MV-4-11 (cell line): ENCODE measurements at places on chromosomes 1 and 21.

DNA sequence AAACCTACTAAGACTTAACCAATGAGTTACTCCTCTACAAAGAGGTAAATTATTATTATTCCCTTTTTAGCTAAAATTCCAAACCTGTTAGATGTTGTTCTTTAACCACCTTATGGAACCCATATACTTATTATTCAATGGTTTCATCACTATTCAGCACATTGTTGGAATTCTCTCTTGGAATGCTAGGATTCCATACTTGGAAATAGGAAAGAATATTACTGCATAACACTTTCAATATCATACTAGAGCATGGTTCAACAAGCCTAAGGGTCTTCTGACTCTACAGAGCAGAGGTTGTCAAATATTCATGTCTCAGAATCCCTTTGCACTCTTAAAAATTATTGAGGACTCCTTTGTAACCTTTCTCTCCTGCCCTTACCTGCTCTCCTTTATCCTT is 69.4 kb downstream of the DEGS1 start:
- DNase-seq, result no peak

GRCh38 chr1:186873687-186874086 is 44.9 kb downstream of the PLA2G4A start:
- DNase-seq, result no peak

DNA sequence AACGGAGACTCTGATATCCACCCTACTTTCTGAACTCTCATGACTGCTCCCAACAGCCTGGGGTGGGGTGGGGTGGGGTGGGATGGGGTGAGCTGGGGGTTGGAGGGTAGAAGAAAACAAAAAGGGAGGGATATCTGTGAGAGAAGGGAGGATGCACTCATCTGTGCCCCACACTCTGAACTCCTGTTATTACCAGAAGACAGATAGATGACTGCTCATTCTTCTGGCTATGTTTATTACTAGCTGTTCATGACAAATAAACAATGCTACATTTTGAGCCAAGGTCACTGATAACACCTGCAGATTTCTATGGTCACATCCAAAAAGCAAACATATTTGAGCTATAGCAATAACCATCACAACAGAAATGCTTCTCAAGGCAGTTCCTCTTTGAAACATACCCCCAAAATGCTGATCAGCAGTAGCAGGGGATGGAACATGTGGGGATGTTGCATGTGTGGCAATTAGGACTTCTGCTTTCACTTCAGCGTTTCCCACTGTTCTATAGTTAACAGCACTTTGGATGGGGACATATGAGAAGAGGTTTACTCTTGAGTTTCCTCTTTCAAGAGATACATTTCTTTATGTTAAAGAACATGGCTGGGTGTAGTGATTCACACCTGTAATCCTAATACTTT is 43.3 kb downstream of the GPR3 start:
- DNase-seq, result peak; percentile 98

GRCh38 chr1:96880626-96881025 is 159.0 kb downstream of the PTBP2 start:
- no peak for DNase-seq

DNA sequence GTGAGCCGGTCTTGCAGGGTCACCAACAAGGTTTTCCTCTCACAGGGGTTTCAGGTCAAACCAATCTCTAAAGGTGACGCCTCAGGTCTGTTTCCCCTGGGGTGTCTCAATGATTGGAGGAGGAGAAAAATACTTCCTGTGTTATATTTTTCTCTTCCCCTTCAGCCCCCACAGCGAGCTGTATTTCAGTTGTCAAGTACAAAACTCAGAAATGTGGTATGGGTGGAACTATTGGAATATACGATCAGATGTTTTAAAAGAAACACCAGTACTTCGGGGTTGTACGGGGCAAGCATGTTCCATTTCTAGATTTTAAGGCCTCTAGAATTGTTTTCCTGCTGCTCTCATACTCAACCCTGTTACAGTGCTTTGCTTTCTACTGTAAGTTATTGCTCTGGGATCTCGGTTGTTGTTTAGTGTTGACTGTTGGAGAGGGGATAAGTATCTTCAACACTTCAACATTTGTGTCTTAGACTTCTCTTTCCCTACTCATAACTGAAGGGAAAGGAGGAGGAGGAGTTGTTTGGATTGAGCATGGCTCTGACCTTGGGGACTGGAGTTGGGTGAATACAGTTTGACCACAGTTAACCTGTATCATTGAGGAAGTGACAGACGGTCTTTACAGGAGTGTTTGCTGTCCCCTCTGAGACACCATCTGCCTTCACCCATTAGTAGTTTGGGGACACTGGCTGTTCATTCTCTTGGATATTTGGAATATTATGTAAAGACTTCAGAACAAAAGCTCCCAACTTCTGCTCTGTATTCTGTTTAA is 2.0 kb downstream of the MAPKAPK2 start:
- no peak for DNase-seq

- DNase-seq, result no peak
Measured at GRCh38 chr1:11766429-11766776, 4.4 kb downstream of the C1orf167 start.

DNA sequence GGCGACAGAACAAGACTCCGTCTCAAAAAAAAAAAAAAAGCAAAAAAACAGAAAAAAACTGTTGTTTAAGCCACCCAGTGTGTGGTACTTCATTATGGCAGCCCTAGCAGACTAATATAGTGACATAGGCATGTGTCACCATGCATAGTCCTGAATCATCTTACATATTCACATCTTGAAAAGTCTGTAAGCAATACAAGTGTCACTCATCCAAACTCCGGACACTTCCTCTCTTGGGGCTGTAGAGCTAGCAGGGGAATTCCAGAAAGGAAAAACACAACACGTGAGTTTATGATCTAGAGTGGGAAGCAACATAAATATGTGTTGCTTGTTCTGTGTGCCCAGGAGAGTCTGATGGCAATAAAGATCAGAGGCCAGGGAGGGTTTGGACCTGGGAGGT is 81.6 kb upstream of the KCNE2 start:
- no peak for DNase-seq

- no peak for DNase-seq
Measured at GRCh38 chr1:27536010-27536757, 46.2 kb upstream of the WASF2 start.

GRCh38 chr21:25512095-25513081 is 94.9 kb downstream of the MRPL39 start:
- DNase-seq, result peak; percentile 80

GRCh38 chr1:63701187-63701586 is 72.6 kb upstream of the ROR1 start:
- DNase-seq, result no peak

DNA sequence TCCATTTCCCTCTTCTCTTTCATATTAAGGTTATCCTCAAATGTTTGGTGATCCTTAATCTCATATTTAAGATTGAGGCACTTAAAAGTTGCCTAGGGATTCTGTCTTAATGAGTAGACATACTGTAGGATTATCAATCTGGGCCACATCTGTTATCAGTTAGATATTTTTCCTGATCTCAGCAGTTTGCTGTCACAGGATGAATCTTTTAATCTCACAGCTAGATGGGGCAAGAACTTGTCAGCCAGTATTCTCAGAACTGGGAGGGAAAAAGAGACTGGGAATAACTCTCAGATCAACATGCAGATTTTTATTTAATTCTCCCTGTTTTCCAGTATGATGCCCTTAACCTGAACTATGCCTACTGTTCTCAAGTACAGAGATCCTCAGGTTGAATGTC is 14.0 kb downstream of the ZNF644 start:
- DNase-seq, result no peak

DNA sequence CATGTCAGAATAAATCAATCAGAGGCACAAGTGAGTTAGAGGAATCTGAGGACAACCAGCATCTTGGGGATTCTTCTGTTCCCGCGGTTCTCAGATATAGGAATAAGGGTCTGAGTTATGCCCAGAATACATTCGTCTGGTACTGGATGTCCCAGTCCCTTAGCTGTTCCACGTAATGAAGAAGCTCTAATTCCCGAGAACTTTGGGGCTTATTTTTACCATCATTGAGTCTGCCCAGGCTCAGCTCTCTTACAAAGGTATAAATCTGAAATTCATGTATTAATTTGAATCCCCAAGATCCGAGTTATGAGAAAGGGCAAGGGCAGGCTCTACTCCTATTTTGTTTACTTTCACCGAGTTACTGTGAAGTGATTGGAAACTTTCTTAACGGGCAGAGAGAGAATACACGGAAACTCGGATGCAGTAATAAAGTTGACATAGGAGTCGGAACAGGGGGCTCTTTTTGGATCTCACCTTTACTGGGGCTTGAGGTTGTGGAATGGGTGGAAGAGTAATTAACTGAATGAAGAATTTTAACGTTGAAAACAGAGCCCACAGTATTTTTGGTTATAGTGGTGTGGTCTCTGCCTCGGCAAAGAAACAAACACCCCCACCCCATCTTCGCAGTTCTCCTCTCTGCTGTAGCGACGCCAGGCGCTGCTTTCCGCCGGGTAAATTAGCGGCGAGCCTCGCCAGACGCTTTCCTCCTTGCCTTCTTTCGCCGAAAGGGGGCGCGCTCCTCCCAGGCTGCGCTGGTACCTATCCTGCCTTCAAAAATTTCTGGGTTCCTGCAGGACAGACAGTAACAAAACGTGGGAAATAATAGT is 7.1 kb downstream of the PRRX1 start:
- DNase-seq, result no peak

GRCh38 chr1:48341221-48341620 is 118.7 kb downstream of the SLC5A9 start:
- DNase-seq, result no peak

DNA sequence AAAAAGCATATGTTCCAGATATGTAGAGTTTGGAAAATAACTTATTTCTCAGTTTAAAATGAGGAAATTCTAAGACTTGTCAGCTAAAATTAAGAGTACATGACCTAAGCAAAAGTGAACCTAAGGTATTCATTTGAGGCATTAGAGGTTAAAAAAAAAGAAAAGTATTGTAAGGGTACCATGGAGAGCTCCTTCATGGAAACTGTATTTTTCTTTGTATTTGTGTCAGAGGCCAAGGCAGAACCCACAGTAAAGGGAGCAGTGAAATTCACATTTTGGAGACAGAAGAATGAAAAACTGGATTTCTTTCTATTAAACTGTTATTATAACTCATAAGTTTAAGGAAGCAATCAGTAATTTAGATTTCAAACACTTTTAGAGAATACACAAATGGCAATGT is 1494.8 kb downstream of the KCNT2 start:
- no peak for DNase-seq

DNA sequence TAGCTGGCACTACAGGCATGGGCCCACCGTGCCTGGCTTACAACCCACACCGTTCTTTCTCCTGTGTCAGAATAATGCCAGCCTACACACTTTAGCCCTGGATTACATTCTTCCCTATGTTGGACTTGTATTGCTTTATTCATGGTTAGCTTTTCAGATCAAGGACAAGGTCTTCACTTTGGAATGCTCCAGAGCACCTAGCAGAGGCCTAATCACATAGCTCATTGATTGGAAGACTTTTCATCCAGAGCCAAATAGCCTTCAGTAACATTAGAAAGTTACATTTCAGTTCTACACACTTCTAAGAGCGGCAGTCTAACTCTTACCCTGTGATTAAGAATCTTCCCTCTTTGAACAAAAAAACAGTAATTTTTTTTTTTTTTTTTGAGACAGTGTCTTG is 29.4 kb upstream of the ZFYVE9 start:
- DNase-seq, result no peak

DNA sequence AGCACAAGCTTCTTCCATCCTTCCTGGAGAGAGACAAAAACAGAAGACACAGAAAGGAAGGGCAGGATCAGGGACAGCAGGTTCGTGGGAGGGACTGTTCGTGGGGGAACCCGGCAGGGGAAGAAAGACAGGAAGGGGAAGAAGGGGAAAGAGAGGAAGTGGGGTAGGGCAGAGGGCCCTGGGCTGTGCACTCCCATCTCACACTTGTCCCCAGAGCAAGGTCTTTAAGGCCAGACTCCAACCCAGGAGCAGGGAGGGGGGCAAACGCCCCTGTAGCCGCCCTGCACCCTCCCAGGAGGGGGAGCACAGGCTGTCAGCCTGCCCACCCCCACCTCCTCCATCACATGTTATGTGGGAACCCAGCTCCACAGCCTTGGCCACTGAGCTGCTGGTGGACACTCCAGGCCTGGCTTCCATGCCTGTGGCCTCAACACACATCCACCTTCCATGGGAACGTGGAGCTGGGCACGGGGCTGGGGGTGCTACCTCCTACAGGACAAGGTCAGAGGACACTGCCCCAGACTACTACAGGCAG is 9.3 kb downstream of the SLC19A1 start:
- DNase-seq, result peak; percentile 40

GRCh38 chr1:173297798-173298391 is 90.8 kb upstream of the TNFSF4 start:
- DNase-seq, result no peak

DNA sequence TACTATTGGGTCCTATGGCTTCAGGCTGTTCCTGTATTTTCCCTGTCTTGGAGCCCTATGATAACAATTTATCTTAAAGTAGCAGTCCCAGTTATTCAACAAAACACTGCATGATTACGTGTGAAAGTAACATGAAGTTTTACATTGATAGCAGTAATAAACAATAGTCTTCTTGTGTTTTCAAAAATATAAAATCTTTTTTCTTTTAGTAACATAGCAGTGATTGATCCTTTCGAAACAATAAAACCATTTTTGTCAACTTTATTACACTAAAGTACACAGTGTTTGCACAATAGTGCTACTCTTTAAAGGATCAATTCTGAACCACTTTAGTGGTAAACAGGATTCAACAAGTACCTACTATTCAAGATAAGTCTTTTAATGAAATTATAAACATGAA is 90.6 kb downstream of the GPATCH2 start:
- DNase-seq, result no peak

DNA sequence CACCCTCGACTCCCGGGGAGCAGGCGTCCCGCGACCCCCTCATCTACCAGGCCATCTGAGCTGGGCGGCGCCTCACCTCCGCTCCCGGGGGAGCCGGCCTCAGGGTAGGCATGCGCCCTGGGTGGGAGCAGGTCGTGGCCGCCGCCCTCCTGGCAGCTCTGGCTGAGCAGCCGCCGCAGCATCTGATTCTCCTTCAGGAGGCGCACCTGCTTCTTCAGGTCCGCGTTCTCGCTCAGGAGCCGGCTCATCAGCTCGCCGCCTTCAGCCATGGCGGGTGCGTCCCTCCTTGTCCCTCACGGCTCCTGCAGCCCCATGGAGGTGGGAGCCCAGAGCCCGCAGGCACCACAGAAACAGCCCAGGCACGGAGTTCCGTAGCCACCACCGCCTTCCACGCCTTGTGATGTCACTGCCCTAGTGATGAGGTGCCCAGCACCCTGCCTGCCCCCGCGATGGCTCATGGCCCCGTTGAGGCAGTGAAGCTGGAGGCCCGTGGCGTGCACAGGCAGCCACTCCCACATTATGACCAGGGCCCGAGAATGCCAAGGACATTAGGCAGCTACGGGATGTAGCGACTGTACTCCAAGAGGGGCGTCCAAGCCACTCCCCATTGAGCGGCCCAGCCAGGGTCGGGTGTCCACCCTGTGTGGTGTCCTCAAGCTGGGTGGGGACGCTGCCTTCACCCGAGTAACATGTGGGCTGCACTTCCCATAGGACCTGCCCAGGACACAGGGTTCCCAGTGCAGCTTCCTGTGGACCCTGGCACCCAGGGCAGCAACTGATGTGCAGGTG is 1.5 kb downstream of the SPATC1L start:
- DNase-seq, result no peak

- no peak for DNase-seq
Measured at GRCh38 chr1:40819101-40819500, 35.5 kb downstream of the KCNQ4 start.
